CD8-positive, alpha-beta T cell (primary cell): ENCODE measurements at places on chromosomes 2 and 18.

DNA sequence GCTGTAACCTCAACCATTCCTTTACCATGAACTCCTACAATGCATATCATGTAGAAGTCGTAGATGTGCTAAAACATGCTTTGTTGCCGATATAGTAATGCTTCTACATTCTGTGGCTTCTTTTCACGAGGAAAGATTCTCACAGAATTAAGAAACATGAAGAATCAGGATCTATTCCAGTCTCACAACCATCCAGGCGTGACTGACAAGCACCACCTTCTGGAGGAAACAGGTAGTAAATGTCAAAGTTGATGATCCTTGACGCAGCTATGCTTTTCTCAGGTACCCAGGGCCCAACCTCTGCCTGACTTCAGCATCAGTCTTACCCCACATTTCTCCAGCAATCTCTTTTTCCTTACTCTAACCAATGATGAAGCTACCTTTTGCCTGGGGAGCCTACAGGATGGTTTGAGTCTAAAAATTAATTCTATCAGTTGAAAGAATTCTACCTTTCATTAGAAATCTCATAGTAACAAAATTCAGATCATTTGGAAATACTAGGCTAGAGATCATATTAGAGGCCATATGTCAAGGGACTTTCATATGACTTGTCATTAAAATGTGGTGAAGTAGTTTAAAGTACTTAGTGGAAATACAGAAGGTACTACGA lies 123.3 kb upstream of the RND3 start:
- DNase-seq: no peak

GRCh38 chr2:173881886-173882285 lies 83.3 kb downstream of the SP3 start:
- no peak for DNase-seq

DNA sequence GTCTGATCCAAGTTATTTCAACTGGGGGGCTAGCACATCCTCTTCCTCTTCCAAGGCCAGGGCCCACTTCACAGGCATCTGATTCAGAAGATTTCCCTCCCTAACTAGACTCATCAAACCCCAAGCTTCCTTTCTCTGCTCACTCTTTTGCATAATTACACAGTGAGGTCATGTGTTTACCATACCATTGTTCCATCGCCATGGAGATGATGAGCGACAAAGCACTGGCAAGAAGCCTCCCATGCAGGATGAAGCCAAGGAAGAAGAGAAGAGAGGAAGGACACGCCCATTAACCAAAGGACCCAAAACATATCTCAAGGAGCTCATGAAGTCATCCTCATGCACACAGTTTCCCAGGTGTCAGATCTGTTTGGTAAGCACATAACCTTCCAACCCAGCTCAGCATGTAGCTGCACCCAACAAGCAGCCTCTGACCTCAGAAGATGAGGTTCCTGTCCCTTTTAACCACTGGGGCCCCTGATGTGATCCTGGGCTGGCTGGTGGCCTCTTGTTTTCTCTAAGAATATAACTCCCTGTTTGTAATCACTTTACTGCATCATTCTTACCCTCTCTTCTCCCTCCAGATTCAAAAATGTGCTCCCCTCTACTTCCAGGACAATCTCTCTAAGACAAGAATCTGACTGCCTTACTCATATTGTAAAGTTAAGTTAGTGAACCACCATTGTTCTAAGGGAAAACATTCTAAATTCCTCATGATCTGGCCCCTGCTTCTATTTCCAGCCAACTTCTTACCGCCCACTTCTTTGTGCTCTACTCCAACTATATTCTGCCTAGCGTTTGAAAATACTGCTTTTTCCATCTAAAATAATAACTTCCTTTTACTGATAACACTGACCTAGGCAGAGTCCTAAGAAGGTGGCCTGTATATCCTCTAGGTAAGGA lies 190.1 kb downstream of the TTC32 start:
- no peak for DNase-seq

DNA sequence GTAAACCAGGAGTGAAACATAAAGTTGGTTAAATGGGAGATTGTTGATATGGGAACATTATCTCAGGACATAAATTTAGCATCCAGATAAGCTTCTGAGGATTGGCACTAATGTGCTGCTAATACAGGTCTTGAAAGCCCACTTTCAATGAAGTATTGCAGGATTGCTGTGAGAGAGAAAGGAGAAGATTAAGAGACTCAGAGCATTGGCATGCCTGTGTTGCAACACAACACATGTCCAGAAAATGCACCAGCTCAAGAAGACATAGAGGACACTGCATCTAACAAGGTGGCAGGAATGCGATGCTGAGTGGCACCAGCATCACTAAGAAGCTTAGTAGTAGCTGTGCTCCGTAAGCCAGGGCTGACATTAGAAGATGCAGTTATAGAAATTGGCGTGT lies 728.9 kb downstream of the SUCLG1 start:
- DNase-seq: no peak

DNA sequence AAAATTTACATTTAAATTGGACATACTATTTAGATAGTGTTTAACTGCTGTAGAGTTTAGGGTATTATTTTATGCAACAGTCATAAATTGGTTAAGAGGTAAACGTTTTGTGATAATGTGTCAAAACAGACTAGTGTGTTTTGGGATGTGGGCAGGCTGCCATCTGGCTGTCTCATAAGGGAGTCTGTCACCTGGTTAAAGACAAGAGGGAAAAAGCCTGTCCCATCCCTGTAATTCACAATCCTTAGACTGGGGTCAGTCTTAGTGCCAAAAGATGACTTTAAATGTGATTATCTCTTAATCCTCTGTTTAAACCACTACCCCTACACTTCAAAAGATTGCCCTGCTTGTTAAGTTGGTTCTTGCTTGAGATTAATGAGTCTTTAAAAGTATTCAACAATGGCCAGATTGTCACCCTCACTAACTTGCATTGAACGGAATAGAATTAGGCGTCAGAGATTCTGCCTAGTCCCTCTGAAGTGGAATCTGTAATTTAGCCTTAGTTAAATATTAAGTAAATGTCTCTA lies 59.2 kb downstream of the SGPP2 start:
- DNase-seq: no peak

GRCh38 chr2:75807992-75808391 lies 97.3 kb upstream of the GCFC2 start:
- DNase-seq: no peak

DNA sequence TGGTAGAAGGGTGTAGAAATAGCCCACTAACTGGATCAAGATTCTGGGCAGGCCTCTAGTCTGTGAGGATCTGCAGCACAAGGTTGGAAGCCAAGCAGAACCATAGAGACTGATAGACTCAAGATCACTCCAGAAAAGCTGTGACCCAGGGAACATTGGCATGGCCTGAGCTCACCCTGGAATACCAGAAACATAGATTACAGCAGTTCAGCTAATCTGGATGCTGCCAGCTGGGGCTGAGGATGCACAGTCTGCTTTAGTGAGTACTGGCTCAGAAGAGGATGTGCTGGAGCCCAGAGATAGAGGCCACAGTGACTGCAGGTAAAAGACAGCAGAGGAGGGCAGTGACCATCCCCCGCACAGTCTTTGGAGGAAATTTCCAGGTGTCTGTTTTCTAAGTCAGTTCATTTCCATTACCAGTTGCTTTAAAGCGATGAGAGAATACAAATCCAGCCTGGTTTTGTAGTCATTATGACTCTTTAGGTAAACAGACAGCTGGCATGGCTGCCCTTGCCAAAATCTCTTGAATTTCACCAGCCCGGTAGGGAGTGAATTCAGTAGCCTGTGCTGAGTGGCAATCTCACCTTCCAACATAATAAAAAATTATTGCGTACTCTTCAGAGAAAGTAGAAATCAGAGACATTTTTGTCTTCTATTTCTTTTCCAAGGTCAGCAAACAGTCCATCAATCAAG lies 119.2 kb downstream of the ANTXR1 start:
- DNase-seq: no peak
